Neural progenitor cell (in vitro differentiated cells): ENCODE measurements at places on chromosomes 3 and 15.

- DNase-seq = no peak
Measured at GRCh38 chr15:41408234-41408641, 5.9 kb upstream of the NDUFAF1 start.

DNA sequence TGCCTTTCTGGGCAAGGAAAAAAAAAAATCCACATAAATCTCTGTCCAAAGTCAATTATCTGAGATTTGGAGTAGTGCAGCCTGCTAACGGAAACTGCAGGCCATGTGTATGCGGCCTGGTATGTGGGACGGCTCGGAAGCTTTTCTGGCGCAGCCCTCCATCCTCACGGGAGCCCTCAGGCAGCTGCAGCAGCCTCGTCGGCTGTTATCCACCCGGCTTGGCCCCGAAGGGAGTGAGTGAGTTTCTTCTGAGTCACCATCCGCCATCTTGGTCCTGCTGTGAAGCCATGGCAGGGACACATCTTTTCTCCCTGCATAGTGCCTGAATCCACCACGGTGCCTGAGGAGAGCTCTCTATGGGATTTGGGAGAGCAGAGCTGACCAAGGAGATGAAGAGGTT lies 62.8 kb downstream of the POLR2M start:
- no peak for DNase-seq

DNA sequence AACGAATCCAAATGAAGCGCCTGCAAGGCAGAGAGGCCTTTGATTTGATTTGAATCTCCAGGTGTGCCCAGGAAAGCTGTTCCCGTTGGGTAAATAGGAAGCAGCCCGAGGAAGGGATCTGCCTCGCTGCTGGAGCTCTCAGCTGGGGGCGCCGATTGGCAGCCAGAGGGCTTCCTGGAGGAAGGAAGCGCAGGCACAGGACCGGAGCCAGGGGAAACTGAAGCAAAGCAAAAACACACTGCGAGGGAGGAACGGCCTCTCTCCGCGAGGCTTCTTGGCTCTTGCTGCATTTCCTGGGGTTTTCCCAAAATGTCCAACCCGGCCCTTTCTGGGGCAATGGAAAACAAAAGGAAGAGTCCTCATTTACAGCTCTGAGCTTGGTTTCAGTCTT lies 80.3 kb downstream of the TMEM266 start:
- DNase-seq = peak; percentile 21

GRCh38 chr3:77648214-77648613 lies 608.3 kb downstream of the ROBO2 start:
- DNase-seq = no peak

DNA sequence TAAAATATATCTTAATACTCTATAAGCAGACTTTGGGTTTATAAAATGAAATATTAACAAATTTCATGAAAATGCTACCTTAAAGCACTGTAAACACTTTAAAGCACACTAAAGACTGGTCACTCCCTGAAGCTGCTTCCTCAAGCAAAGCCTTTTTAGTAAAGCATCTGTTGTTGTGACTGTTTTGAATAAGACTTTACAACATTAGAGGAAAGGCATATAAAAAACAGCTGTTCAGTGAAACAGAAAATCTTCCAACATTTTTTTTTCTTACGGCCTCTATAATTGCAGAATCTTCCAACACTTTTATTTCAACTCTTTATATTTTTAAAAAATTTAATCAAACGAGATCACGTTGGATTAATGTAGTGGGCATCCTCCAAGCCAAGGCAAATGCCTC lies 48.1 kb downstream of the GRK7 start:
- no peak for DNase-seq

DNA sequence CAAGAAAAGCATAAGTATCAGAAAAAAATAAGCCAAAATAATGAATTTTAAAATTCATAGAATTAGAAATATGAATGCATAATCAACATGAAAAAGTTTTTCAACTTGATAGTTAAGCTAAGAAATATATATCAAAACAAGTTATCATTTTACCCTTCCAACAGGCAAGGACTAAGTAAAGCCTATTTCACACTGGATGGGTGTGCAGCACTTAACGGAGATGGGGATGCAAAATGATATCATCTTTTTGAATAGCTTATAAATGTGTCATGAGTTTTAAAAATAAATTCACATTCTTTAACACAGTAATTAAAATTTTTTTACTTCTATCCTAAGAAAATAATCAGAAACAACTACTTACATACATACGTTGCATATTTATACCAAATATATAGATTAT lies 20.9 kb downstream of the PIK3R4 start:
- no peak for DNase-seq

- DNase-seq = no peak
Measured at GRCh38 chr3:153634683-153635082, 472.7 kb downstream of the RAP2B start.

DNA sequence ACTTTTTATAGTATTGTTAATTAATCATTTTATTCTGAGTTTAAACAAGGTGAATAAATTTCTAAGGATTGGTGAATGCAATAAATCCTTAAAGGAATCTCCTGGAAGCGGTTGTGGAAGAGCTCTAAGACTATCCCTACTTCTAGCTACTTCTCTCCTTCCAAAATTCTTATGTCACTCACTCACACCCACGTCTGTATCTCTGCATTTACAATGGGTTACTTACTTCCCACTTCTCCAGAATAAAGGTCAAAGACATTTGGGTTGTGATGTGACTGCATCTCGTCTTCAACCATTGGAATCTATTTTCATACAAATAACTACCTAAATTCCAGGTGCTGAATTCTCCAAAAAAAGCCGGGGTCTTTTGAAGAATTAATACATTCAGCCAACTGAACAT lies 234.2 kb upstream of the MDFIC2 start:
- DNase-seq = no peak

GRCh38 chr15:97992823-97993222 lies 32.3 kb downstream of the ARRDC4 start:
- no peak for DNase-seq

- peak; percentile 74 for DNase-seq
Measured at GRCh38 chr15:34708422-34708821, 46.4 kb downstream of the GJD2 start.

DNA sequence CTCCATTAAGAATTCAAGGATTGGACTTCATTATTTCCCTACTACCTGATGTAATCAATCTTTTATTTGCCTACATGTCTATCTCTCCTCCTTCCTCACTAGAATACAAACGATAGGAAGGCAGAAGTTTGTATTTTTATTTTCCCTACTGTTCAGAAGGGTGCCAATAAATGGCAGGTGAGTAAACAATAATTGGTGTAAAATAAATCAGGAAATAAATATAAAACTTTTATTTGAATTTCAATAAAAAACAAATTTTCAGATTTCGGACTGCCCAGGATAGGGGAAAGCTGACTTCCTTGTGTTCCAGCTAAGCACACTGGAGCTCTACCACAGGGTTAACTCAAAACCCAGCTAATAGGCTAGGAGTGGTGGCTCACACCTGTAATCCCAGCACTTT lies 636.3 kb upstream of the BCHE start:
- DNase-seq = no peak

DNA sequence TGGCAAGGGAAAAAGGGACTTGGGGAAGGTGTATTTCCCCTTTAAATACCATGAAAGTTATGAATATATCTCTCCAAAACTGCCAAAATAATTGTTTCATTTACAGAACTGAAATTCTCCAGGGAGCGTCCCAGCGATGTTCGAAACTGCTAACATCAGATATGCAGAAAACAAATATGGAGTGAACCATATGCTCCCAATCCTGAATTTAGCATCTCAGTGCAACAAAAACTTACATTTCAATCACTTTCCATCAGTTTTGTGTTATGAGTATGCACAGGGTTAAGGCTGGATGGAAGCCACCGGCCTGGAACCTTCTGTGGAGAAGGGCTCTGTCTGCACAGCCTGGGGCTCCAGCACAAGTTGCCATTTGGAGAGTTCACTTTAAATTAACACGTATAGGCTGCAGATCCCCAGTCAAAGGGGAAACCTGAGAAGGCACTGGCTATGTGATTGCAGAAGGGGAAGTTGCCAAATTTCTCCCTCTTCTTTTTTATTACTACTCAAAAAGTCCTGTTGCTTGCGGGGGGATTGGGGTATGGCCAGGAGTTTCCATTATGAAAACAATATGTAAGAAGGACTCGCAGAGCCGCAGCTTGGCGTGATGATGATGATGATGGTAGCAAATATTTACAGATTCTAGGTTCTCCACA lies 56.9 kb upstream of the FOXP1 start:
- no peak for DNase-seq

- no peak for DNase-seq
Measured at GRCh38 chr3:156642750-156643728, 31.4 kb upstream of the TIPARP start.
